ENCODE measurements at places on chromosomes 11 and 22.
A peak's percentile ranks its signal among the peaks of the same experiment; 100 is the strongest.

GRCh38 chr11:118168751-118169150, 7.7 kb downstream of the SCN2B start:
- DNase-seq: no peak

GRCh38 chr11:19083166-19083565, 22.6 kb upstream of the MRGPRX2 start:
- DNase-seq: no peak

DNA sequence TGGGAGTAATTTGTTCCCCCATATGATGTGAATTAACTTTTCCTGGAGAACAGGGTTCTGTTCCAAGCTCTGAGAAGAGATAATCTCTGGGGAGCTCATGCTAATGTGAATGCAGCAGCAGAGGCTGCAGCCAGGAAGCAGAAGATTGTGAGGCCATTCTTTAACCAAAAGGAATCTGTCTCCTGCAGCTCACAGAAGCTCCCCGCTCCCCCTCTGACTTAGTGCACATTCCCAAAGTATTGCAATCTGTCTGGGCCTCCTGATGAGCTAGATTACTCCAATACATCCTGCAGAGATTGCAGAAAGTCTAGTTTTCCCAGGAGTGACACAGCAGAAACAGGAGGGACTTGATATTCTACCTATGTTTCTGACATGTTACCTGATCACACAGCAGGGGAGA, 420.6 kb upstream of the FAT3 start:
- no peak for DNase-seq

DNA sequence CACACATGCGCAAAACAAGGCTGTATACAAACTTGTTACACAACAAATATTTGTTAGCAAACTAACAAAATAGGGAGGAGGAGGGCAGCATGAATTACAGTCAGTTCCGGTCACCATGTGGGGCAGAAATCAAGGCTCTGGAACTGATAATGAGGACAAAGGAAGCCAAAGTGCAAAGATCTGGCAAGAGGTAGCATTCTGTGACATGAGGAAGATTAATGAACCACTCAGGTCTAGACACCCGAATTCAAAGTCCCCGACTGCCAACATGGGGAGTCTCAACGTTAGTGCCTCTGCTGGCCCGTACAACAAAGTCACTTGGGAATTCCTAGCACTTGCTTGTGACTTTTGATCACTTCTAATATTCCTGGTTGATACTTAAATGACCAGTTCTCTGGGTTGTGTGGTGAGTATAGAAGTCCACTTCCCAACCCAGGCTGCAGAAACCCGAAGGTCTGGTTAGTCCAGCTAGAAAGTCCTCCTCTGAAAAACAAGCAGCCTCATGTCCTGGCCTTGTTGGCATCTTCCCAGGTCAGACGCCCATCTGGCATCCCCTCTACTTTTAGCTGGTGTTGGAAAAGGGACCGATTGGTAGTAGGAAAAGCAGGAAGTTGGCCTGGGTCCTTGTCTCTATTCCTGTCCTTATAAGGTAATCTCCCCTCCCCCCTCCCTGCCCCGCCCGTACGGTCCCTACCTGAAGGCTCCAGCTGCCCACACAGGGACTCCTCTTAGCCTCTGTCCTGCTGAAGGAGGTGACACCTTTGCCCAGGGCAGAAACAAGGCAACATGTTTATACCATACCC, 1.6 kb downstream of the SUN2 start:
- peak; percentile 20 for DNase-seq

- DNase-seq: no peak
These were observed 54.2 kb upstream of the CYP2D6 start for GRCh38 chr22:42184852-42185251.

DNA sequence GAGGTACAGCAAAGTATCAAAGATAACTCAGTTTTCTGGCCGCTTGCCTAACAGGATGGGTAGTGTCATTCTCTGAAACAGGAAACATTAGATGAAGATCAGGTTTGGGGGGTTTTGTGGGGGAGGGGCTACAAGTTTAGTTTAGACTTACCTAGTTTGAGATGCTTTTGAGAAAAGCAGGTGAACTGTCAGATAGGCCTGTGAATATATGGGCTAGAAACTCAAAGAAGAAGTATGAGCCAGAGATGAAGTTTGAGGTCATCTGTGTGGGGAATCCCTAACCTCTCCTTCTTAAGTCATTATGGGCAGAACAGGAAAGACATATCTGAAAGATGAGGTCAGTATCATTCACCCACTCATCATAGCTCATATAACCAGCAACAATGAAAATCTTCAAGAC, 11.9 kb downstream of the HOATZ start:
- no peak for DNase-seq

GRCh38 chr11:120168960-120169681, 31.2 kb upstream of the TRIM29 start:
- DNase-seq: no peak

DNA sequence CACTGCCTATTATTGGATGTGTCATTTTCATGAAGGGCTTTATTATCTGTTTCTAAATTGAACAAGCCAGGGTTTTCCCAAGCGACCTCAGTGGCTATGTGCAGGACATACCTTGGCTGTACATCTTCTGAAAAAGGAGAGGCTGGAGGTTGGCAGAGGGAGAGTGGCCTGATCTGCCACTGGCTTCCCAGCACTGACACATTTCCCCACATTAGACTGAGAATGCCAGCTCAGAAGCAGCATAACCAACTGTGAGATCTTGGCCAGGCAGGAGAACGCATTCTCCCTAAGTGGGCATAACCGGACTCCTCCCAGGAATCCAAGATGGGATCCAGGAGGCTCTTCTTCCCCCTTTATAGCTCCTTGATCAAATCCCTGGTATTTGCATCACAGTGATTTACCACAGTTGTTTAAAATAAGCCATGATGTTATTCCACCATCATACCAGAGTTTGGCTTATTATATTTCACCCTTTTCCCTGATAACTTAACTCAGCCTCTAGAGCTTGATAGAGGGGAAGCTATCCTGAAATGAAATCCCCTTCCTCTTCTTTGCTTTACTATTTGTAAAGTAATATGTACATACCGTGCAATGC, 33.8 kb downstream of the AMOTL1 start:
- no peak for DNase-seq

- DNase-seq: no peak
These were observed 537.2 kb upstream of the API5 start for GRCh38 chr11:42774567-42774966.

Data from esophagus squamous epithelium (tissue), 5 donors.